ENCODE measurements at places on chromosomes 3 and 15. TPM values are rescaled to one million over a fixed set of nuclear protein-coding genes. Genes with fewer than 3 reads are reported as not detected.

The FAM81A gene
- 0.33 TPM for total RNA-seq

The HDAC11 gene
- 17.7 TPM for total RNA-seq

The RPP25 gene
- total RNA-seq, result 0.50 TPM

The RAB6B gene
- 0.51 TPM for total RNA-seq

The SLC9C1 gene
- not detected for total RNA-seq

The CYP19A1 gene
- 3.9 TPM for total RNA-seq

The GHSR gene
- total RNA-seq, result not detected

The C3orf62 gene
- 1.5 TPM for total RNA-seq

The TMEM108 gene
- total RNA-seq, result under 0.01 TPM

The EEF1AKMT4 gene
- 2.3 TPM for total RNA-seq

The FANCD2OS gene
- not detected for total RNA-seq

The TGM4 gene
- total RNA-seq, result not detected

The ANKUB1 gene
- total RNA-seq, result not detected

The GOLGA6L7 gene
- total RNA-seq, result not detected

The CAND2 gene
- total RNA-seq, result 12.1 TPM

The CFAP161 gene
- 0.17 TPM for total RNA-seq

The SLC22A13 gene
- total RNA-seq, result 0.33 TPM

The EXOG gene
- total RNA-seq, result 14.2 TPM

The AADACL2 gene
- total RNA-seq, result under 0.01 TPM

The SPRED1 gene
- total RNA-seq, result 39.0 TPM

The AP3B2 gene
- total RNA-seq, result 0.17 TPM

The OXTR gene
- total RNA-seq, result 3.6 TPM

The ZNF662 gene
- 3.3 TPM for total RNA-seq

The MYRIP gene
- under 0.01 TPM for total RNA-seq

The FSIP1 gene
- 3.9 TPM for total RNA-seq

The SLC25A36 gene
- total RNA-seq, result 55.0 TPM

The RPL29 gene
- 1,076 TPM for total RNA-seq

The RBP2 gene
- not detected for total RNA-seq
